Endothelial cell of umbilical vein (primary cell): ENCODE measurements at places on chromosomes 1 and 21.

DNA sequence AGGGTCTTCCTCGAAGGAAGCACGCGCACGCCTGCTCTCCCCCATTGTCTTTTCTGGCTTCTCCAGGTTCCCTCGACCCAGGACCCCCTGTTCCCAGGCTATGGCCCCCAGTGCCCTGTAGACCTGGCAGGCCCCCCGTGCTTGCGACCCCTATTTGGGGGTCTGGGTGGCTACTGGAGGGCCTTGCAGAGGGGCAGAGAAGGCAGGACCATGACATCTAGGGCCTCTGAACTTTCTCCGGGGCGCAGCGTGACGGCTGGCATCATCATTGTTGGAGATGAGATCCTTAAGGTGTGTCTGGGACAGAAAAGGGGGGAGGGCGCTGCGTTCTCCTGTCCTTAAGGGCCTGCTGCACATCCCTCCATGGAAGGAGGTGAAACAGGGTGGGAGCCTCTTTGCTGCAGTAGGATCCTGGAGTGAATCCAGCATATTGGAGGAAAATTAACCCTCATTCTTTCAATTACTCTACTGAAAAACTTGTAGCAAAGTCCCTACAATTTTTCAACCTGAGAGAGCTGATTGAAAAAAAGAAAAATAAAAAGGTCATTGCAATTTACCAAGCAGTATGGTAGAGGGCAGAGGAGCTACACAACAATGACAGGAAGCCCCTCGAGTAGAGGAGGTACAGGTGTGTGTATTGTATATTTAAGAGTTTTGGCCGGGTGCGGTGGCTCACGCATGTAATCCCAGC, 777 bp downstream of the FLAD1 start:
- no peaks in the 10 kb centered on the region for H3K27me3 ChIP-seq
- peak overlapping the region; percentile 39 for H3K27ac ChIP-seq
- peaks cover 11% of the 10 kb centered on the region for H3K4me1 ChIP-seq
- peak overlapping the region; percentile 98 for H3K4me3 ChIP-seq

- H3K4me3 ChIP-seq = no peak overlapping the region
- no peak for DNase-seq
- no peaks in the 10 kb centered on the region for H3K27me3 ChIP-seq
- H3K36me3 ChIP-seq = no peaks in the 10 kb centered on the region
- H3K27ac ChIP-seq = no peak overlapping the region
Observed at GRCh38 chr1:27139980-27140379, 14.9 kb downstream of the SLC9A1 start.

DNA sequence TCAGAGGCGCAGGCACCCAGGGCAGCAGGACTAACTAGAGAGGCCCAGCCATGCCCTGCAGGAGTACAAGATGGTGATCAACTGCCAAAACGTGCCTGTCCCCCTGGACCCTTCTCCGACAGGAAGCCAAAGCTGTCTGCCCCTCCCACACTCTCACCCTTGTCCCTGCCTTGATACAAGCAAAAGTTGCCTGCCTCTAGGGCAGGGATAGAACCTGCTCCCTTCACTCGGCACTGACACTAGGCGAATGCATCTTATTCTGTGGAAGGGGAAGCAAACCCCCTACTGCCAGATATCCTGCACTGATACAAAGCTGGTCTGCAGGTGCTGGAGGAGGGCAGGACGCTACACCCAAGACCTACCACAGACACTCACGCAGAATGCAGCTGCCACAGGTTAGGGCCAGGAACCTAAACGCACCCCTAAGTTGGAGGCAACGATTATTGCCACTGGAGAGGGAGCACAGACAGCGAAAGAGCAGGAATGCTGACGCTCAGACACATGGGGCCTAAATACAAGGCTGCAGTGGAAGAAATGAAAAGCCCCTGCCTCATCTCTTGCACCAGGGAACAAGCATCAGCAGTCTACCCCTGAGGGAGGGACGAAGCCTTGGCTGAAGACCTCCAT, 3.7 kb downstream of the TARBP1 start:
- H3K4me1 ChIP-seq = peaks cover 17% of the 10 kb centered on the region
- H3K27ac ChIP-seq = no peak overlapping the region
- no peaks in the 10 kb centered on the region for H3K27me3 ChIP-seq
- no peak for DNase-seq

GRCh38 chr1:160578525-160579191, 638 bp downstream of the CD84 start:
- peaks cover 3% of the 10 kb centered on the region for H3K27me3 ChIP-seq
- DNase-seq = no peak
- no peak overlapping the region for H3K4me3 ChIP-seq
- H3K4me1 ChIP-seq = no peaks in the 10 kb centered on the region
- H3K36me3 ChIP-seq = no peaks in the 10 kb centered on the region

DNA sequence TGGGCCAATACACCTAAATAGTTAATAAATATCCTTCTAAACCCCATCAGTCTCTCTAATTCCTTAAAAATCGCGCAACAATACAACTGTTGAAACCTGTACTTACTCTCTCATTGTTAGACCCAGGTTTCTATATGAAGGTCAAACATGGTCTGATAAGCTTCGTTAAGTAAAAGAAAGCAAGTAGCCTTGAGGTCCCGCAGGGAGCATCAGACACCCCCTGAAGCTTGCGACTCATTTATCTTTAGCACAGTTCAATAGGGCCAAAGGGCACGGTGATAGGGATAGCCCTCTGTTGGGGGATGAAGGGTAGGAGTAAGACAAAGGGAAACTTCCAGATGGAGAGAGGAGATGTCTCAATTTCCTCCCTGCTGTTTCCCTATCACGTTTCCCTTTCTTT, 27.3 kb upstream of the THEM4 start:
- H3K4me3 ChIP-seq = no peak overlapping the region
- no peak overlapping the region for H3K27ac ChIP-seq
- H3K36me3 ChIP-seq = no peaks in the 10 kb centered on the region
- peak; percentile 16 for DNase-seq

DNA sequence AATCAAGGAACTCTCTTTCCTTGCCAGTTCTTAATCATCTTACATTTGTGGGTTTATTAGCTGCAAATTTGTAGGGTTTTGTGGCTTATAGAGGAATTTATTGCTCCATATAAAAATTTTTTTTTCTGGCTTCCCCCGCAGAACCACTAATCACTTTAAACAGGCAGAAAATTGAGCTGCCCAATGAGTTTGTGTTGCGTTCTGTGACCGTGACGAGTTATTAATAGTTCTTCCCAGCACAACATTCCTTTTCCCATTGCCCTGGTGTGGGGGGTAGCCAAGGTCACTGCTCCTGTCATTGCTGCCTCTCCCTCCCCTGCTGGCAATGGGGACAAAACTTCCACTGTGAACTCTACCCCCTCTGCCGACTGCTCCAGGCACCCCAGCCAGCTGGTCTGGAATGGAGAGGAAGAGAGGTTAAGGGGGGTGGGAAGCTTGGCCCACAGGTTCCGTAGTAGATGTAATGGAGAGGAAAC, 55.1 kb downstream of the UBE2T start:
- H3K4me1 ChIP-seq = peaks cover 53% of the 10 kb centered on the region
- H3K4me3 ChIP-seq = no peak overlapping the region
- no peaks in the 10 kb centered on the region for H3K27me3 ChIP-seq
- H3K27ac ChIP-seq = peak overlapping the region; percentile 2

GRCh38 chr1:98373056-98373455, 288.5 kb upstream of the SNX7 start:
- H3K27me3 ChIP-seq = no peaks in the 10 kb centered on the region
- no peak overlapping the region for H3K27ac ChIP-seq
- peaks cover 3% of the 10 kb centered on the region for H3K4me1 ChIP-seq
- no peaks in the 10 kb centered on the region for H3K36me3 ChIP-seq

DNA sequence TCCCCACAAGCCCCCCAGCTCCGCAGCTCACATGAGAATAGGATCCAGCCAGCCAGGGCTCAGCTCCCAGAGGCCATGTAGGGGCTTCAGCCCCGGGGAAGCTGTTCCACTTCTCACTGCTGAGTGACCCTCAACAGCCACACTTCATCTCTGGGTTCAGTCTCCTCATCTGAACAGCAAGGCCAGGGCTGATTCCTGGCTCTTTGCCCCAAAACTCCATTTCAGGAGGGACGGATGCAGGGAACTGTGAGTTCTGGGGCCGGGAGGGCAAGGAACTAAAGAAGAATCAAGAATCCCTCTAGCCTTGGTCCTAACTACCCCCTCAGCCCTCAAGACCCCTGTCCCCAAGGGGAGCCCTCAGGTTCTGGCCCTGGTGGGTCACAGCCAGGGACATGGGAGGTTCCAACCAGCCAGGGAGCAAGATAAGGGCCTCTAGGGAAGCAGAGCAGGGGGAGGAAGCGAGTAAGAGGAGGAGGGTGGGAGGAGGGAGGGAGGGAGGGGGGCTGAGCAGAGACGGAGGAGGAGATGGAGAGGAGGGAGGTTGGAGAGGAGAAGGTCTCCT, 13.1 kb downstream of the SDC3 start:
- no peak overlapping the region for H3K27ac ChIP-seq
- H3K4me1 ChIP-seq = no peaks in the 10 kb centered on the region
- DNase-seq = no peak
- H3K27me3 ChIP-seq = no peaks in the 10 kb centered on the region

DNA sequence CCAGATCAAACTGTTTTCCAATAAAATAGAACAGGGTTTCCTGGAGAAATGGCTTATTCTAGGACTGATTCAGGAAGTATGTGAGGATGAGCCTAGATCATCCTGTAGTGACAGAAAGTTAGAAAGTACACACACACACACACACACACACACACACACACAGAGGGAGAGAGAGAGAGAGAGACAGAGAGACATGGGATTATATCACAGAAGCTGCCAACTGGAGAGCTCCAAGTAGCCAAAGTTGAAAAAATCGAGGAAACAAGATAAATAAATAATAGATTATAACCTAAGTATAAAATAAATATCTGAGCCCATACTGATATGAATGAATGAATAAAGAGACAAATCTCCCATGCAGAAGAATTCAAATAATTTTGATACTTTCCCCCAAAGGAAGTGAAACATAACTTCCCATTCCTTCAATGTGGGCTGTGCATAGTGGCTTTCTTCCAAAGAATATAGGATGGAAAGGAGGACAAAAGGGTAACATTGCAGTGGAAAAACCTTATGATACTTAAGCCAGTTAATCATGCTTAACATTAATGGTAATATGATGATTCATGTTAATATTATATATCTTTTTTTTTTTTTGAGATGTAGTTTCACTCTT, 171.6 kb downstream of the NTPCR start:
- peak overlapping the region; percentile 8 for H3K27ac ChIP-seq
- no peaks in the 10 kb centered on the region for H3K27me3 ChIP-seq
- no peak overlapping the region for H3K4me3 ChIP-seq
- peaks cover 5% of the 10 kb centered on the region for H3K4me1 ChIP-seq

DNA sequence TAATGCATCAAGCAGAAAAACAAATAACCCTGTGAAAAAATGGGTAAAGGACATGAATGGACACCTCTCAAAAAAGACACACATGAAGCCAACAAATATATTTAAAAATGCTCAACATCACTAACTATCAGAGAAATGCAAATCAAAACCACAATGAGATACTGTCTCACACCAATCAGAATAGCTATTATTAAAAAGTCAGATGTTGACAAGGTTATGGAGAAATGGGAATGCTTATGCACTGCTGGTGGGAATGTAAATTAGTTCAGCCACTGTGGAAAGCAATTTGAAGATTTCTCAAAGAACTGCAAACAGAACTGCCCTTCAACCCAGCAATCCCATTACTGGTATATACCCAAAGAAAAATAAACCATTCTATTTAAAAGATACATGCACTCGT, 86.6 kb upstream of the TNFSF4 start:
- H3K4me1 ChIP-seq = no peaks in the 10 kb centered on the region
- no peak overlapping the region for H3K4me3 ChIP-seq
- no peak overlapping the region for H3K27ac ChIP-seq
- DNase-seq = no peak
- no peaks in the 10 kb centered on the region for H3K27me3 ChIP-seq

DNA sequence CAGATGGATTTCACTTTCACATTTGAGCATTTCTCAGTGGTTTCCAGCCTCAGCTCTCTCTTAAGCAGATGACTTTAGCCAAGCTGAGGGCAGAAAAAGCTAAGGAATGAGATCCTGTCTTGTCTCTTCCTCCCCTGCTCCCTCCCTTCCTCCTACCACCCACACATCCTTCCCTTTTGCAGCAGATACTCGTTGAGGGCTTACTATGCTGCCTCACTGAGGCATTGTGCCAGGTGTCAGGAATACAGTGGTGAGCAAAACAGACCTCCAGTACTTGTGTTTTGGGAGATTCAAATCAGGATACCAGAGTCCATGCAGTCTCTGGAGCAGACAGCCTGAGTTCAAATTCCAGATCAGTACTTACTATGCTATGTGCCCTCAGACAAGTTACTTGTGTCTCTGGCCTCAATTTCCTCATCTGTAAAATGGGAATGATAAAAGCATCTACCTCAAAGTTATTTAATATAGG, 43.2 kb downstream of the KIF26B start:
- H3K4me3 ChIP-seq = no peak overlapping the region
- peak; percentile 6 for DNase-seq
- no peaks in the 10 kb centered on the region for H3K4me1 ChIP-seq
- H3K36me3 ChIP-seq = no peaks in the 10 kb centered on the region
- no peak overlapping the region for H3K27ac ChIP-seq

DNA sequence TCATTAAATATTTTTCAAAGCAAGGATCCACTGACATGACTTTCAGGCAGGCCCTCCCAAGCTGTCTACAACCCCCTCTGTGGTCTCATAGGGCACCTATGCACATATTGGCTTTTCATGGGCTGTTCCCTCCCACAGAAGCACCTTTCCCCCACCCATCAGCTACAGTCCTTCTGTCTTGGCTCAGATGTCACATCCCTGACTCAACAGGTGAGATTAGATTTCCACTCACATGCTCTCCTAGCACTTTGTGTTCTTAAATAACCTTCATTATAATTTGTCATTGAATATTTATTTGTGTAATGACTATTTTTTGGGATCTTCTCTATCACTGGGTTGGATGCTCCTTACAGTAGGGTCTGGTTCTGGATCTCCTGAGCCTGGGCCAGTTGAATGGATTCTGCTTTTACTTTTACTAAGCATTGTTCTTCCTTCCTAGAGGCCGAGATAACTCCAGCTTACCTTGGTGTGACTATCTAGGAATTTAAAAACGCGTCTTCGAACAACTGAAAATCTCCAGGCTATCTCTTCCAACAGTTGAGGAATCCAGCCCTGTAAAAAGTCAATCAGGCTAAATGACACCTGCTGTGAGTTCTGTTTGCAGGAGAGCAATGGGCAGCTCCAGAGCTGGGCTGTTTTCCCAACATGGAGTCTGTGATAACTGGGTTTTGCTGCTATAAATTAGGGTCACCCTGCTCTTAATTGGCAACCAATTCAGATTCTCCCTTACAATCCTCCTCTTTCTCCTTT, 16.2 kb downstream of the ROR1 start:
- no peak for DNase-seq
- no peaks in the 10 kb centered on the region for H3K36me3 ChIP-seq

DNA sequence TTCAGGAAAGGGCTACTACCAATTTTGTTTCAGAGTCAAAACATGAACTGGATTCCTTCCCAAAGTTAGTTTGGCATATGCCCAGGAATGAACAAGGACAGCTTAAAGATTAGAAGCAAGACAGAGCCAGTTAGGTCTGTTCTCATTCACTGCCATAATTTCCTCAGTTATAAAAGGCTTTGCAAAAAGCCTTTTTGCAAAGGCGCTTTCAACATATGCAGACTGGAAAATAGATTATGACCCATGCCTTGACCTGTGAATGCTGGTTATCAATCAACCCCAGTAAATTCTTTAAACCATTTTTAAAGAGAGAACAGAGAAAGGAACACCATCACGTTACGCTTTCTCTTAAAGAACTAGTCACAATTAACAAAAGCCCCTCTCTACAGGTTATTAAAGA, 1.7 kb upstream of the FRRS1 start:
- DNase-seq = no peak
- no peak overlapping the region for H3K4me3 ChIP-seq
